ENCODE measurements at places on chromosomes 3 and 15.
A peak's percentile ranks its signal among the peaks of the same experiment; 100 is the strongest.

DNA sequence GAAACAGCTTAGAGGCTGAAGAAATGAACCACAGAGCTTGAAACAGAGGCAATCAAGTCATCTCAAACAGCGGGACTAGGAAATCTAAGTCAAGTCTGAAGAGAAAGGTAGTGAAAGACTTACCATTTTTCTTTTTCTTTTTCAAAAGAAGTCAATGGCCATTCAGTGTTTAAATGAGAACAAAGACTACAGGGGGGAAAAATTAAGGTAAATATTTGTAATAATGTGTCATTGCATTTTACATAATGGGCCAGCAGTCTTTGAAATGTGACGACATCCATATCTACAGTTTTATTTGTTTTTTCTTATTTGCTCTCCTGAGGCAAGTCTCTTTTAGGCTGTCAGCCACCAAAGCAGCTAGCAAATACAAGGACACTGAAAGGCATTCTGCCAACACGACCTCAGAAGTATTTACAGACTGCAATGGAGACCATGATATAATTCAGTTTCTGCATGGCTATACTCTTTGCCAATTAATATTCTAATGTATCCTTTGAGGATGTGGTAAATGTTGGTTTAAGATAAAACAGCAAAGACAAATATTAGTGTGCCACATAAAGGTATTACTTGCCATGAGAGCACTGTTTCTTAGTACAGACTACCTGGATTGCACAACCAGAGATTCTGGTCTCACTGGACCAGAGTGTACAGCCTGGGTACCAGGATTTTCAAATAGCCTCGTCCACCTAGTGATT lies 307.0 kb upstream of the THBS1 start:
- DNase-seq = no peak

GRCh38 chr15:45402162-45402954 lies 24.0 kb upstream of the GATM start:
- peak; percentile 87 for DNase-seq

DNA sequence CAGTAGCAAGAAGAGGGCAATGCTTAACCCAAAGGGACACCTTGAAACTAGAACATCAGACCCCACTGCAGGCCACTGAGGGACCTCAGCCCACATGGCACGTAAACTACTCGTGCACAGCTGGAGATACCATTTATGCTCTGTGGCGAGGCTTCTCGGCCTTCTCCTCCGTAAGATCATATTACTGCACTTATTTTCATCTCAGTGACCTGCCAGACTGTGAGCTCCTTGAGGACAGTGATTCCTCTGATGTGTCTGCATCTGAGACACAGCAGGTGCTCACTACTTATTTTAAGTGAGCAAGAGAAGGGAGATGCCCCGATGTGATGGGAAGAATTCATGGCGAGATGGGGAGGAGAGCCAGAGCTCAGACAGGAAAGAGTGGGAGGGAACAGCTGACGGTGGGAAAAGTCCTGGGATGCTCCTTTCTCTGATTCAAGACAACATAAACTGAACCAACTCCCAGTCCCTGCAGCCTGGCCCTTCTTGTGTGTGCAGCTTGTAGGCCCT lies 137.6 kb downstream of the RPLP1 start:
- no peak for DNase-seq

- no peak for DNase-seq
These were observed 35.2 kb downstream of the ARMC8 start for GRCh38 chr3:138222131-138222941.

GRCh38 chr3:171770689-171771620 lies 39.3 kb downstream of the PLD1 start:
- DNase-seq = no peak

DNA sequence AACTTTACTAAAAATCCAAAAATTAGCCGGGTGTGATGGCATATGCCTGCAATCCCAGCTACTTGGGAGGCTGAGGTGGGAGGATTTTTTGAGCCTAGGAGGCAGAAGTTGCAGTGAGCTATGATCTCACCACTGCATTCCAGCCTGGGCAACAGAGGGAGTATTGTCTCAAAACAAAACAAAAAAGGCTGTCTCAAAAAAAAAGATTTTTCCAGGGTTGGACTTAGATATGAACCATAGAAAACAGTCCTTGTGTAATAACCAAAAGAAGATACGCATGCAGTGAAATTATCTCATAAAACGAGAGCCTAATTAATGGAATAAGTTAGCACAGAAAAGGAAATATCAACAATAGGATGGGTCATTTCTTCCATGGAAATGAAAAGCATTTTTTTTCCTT lies 320.4 kb upstream of the RASGRP1 start:
- no peak for DNase-seq

- DNase-seq = no peak
These were observed 137.5 kb upstream of the FOXB1 start for GRCh38 chr15:59866642-59867041.

DNA sequence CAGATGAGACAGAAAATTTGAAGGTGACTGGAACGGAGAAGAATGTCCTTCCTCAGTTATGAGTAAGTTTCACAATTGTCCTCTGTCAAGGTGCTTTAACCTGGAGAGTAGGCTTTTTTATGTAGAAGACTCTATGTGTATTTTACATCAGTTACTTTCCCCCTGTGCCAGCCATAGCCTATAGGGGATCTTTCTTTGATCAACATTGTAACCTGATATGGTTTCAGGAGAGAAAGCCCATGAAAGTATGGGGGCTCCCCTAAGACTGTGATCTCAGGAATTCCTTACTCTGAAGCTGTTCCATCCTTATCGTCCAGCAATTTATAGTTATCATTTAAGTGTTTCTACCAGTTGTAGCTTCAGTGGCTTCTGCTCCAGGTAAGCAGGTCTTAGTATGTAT lies 1076.3 kb upstream of the EPHA6 start:
- DNase-seq = no peak

- DNase-seq = no peak
These were observed 25.0 kb downstream of the KIF7 start for GRCh38 chr15:89630260-89630659.

- no peak for DNase-seq
These were observed 24.9 kb downstream of the ABTB1 start for GRCh38 chr3:127697551-127698240.

- DNase-seq = no peak
These were observed 86.3 kb upstream of the PRICKLE2 start for GRCh38 chr3:64311424-64312061.

GRCh38 chr15:66126031-66126441 lies 127.5 kb downstream of the MEGF11 start:
- no peak for DNase-seq

DNA sequence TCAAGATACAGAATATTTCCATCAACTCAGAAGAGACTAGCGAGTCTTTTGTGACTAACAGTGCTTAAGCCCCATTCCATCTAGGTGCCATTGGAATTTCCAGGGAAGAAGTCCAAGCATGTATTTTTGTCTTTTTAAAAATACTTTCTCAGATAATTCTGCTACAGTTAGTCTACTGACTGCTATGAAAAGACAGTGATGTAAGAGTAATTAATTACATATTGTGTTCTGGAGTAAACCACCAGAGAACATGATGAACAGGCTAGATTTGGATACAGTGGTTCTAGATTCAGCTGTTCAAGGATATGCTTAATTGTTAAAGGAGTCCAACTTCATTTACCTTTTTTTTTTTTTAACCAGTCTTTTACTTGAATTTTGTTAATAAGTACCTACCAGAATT lies 34.8 kb upstream of the PAK6 start:
- no peak for DNase-seq

GRCh38 chr3:71721002-71721401 lies 4.2 kb downstream of the EIF4E3 start:
- no peak for DNase-seq

DNA sequence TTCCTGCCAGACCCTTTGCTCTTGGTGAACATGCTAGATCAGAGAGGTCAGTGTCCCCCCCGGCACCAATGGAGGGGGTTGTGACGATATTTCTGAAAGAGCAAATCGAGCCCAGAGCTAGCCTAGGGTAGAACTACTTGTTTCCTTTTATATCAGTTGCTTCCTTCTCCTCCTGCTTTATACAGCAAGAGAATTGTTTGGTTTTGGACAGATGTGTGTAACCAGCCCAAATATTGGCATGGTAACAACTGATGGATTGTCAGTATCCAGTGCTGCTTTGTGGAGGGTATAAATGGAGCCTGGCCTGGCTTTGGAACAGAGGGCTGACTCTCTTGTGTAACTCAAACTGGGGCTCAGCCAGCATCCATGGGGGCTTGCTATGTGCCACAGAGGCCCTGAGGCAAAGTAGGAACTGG lies 27.2 kb downstream of the SNX1 start:
- DNase-seq = no peak

GRCh38 chr3:67198374-67198773 lies 200.3 kb downstream of the KBTBD8 start:
- no peak for DNase-seq

DNA sequence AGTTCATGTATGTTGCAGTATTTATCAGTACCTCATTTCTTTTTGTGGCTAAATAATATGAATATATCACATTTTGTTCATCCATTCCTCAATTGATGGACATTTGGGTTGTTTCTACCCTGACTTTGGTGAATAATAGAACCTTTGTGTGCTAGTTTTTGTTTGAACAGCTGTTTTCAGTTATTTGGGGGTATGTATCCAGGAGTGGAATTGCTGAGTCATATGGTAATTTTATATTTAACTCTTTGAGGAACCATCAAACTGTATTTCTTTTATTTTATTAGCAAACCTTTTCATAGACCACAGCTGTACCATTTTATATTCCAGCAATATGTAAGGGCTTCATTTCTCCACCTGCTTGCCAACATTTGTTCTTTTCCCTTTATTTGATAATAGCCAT lies 38.4 kb upstream of the RBM5 start:
- DNase-seq = no peak

DNA sequence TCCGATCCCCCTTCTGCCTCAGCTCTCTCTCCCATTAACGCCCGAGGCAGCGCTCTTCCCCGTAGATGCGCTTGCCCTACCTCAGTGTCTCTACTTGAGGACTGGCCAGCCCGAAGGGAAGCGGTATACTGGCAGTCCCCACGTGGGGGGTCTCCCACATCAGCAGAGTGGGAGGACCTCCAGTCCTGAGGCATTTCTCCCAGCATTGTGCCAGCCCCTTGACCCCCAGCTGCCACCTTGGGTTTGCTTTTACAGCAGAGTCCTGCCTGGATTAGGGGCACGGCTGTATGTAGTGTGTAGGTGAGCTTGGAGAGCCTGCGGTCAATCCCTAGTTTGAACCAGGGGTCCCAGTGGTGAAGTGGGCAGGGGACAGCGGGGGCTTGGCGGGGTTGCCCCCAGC lies 767 bp downstream of the SEMA3F start:
- no peak for DNase-seq

DNA sequence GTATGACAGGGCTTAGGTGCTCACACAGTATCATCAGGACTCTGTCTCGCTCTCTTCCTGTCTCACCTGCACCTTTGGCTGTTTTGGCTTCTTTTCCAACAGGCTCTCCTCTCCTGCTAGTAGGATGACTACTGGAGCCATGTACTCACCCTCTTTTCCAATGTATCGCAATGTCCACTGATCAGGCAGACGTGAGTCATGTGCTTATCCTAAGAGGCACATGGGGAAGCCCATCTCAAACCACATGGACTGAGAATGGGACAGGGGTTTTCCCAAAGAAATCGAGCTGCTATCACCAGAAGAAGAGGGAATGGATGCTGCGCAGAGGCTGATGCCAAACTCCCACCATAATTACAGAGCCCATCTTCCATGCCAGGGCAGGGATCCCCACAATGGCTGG lies 180.6 kb downstream of the IL5RA start:
- DNase-seq = no peak

- DNase-seq = no peak
These were observed 178.1 kb downstream of the RORA start for GRCh38 chr15:61050844-61051568.

DNA sequence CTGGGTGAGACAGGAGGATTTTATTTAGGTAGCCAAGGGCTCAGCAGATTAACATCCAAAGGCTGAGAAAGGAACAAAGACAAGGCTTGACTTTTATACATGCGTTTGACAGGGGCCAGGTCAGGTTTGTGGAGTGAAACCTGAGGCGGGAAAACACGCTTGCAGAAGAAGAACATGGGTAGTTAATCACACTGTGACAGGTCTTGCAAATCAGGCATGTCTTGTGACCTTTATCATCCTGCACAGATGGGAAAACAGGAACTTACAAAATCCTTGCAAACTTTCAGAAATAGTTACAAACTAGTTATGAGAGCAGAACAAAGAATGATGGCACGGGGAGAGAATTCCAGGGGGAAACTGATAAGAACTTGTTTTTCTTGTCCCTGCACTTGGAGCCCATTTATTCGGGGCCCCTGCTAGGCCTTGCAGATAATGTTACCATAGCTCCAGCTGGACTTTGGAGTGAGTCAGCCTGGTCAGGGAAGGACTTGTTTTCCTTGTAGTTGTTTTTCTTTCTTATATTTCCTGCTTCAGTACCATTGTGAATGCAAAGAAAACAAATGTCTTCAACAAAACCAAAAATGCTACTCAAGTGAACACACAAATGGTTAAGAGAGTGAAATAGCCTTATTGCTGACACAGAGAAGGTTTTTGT lies 965.9 kb upstream of the ROBO1 start:
- no peak for DNase-seq

DNA sequence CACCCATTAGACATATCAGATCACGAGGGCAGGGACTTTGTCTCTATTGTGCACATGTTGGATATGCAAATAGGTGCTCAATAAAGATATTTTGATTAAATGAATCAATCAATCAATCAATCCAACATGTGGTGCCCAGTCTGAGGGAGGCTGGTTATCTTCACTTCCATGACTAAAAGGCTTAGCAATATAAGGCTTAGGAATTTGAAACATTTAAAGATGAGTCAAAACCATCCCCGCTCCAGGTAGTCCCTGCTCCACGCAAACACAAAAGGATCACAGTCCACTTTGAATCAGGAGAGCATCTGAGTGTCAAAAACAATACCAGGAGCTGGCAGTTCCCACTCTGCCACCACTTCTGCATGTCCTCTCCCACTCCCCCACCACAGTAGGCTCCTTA lies 25.8 kb upstream of the PRICKLE2 start:
- no peak for DNase-seq

- no peak for DNase-seq
These were observed 270.3 kb downstream of the RYR3 start for GRCh38 chr15:33581032-33581431.

DNA sequence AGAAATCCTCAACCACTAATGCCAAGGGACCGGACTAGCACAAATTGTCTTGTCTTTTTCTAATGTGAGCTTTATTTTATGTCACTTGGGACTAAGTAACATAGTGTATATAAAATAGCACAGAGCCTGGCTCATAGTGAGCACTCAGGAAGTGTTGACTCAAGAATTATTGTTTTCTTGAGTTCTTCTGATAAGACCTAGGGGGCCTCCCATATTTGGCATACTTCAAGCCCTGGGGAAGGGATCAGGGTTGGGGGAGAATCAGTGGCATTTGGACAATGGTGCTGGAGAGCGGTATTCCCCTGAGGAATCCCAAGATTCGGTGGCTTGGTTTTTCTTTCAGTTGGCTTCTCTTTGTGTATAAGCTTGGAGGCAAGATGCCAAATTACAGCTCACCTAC lies 19.4 kb downstream of the ZNF80 start:
- DNase-seq = no peak

Data from stimulated activated CD8-positive, alpha-beta memory T cell treated with anti-CD3 and anti-CD28 coated beads, Interleukin-15, amount 100 ng/mL, for 24 hours (primary cell).